Activated CD4-positive, alpha-beta T cell treated with anti-CD3 and anti-CD28 coated beads, Interleukin-2, amount 10 ng/mL, durations not matched to agents 24 days and 14 days (primary cell): ENCODE measurements at places on chromosomes 1 and 21.

DNA sequence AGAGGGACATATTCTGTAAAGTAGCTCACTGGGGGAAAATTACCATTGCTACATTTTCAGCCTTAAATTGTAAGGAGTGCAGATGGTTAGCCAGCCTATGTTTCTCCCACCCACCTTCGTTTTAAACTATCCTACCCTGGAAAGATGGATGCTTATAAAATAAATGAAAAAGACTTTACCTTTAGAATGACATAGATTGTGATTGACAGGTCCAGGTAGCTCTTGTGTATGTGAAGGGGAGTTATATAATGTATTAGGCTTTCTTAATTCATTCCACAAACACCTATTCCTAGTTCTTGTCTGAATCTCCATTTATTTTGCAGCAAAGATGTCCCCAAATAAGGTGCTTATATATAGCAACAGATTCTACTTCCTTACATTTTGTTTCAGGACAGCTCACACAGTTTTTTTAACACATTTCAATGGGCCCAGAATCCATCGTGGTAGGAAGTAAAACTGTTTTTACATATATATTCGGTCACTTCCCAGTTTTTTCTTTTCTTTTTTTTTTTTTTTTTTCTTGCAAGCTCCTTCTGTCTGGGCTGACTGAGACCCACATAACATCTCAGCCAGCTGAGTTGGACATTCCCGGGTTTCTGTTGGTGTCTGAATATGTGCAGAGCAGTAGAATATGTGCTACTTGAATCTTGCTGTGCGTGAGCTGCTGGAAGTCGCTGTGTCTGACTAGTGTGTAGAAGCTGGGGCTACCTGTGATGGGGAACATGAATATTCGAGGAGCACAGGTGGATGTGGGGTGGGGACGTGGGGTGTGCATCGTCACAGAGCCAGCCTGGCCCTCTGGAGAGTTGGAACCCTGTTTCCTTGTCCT is 27.8 kb downstream of the UCK2 start:
- DNase-seq: no peak

DNA sequence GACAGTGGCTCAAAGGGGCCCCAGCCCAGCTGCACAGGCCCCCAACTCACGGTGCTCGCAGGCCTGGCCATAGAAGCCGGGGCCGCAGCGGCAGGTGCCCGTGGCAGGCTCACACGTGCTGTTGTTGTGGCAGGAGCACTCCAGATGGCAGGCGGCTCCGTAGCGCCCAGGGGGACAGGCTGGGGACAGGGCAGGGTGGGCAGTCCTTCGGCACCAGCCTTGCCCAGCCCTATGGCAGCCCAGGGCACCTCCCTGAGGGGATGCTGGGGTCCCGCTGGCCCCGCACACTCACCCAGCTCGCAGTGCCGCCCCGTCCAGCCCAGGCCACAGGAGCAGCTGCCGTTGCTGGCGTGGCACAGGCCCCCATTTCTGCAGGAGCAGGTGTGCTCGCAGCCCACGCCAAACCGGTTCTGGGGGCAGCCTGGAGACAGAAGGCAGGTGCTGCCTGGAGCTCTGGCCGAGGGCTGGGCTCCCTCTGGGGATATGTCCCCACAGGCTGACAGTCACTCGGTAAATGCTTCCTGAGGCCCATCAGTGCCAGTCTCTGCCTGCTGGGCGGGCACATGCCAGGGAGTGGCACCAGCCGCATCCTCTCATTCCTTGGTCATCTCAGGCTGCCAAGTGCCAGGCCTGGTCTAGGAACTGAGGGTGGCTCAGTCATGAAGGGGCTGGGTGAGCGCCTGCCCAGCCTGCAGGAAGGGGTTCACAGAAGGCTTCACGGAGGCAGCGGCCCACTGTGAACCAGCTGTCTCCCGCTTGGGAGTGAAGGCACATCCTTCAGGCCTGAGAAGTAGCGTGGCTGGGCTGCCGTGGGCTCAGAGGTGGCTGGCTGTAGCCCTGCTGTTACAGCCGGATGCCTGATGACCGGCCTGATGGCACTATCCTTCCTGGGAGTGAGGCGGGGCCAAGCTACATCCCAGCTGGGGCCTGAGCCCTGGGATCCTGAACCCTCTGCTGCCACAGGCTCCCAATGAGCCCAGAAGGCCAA is 40.1 kb downstream of the ARHGEF16 start:
- no peak for DNase-seq

GRCh38 chr21:27043377-27043776 is 76.5 kb upstream of the ADAMTS5 start:
- no peak for DNase-seq

DNA sequence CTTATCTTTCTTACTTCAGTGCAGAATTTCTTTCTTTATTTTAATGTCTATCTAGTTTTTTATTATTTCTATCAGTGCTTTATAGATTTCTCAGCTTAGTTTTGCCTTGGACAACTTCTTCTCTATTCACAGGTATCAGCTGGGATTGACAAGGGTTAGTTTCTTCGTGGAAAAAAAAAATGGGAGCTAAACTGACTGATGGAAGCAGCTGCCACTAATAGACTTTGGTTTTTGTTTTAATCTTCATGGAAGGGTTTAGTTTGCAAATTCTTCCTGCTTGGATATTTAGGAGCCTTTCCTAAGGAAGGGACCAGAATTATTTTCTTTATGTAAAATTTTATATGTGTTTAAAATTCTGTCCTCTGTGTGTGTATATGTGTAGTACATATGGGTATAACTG is 306.1 kb upstream of the FMN2 start:
- DNase-seq: no peak

DNA sequence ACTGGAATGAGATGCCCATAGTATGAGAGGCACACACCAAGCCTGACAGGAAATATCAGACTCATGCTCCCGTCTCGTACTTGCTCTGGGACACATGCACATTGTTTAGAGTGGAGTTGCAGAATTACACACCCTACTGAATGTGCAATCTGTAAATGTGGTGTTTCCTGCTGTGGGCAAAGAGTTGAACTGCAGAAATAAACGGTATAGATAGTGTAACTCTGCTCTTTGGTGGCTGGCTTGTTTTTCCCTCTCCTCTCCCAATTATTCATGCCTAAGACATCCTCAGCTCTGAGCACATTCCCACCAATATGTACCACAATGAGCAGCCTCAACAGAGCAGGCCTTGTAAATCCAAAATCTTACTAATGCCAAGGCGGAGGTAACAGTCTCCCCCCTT is 90.1 kb upstream of the DIRAS3 start:
- no peak for DNase-seq

DNA sequence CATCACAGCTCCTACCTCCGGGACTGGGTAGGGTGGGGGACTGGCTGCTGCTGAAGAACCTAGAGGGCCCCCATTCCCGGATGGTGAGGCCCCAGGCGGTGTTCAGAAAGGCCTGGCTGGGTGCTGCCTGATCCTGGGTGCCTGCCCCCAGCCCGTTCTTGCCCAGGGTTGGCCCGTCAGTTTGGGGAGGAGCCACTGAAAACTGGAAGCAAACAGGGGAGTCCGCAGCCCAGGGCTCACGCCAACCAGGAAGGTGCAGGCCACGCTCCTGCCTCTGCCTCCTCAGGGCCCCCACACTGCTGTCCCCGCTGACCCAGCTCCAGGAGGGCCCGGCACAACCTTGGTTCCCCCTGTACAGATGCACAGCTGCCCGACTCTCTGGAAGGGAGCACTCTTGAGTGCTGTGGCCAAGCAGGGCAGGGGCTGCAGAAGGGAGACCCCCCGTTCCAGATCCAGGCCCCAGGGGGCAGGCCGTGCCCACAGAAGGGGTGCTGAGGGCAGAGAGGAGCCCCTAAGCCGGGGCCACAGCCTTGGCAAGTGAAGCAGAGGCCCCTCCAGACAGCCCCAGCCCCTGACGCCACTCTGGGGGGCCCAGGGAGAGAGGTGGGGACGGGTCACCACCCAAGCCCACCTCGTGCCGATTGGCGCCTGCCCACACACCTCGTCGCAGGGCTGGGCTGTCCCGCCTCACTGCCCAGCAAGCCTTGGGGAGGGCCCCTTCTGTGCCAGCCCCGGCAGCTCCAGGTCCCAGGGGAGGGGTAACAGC is 5.5 kb downstream of the C1QTNF12 start:
- DNase-seq: no peak

- DNase-seq: peak; percentile 45
These were observed 136.8 kb downstream of the NTPCR start for GRCh38 chr1:233086961-233087881.

GRCh38 chr1:21332554-21333311 is 42.5 kb upstream of the ECE1 start:
- no peak for DNase-seq

GRCh38 chr1:238581332-238581731 is 690.6 kb upstream of the ZP4 start:
- no peak for DNase-seq

DNA sequence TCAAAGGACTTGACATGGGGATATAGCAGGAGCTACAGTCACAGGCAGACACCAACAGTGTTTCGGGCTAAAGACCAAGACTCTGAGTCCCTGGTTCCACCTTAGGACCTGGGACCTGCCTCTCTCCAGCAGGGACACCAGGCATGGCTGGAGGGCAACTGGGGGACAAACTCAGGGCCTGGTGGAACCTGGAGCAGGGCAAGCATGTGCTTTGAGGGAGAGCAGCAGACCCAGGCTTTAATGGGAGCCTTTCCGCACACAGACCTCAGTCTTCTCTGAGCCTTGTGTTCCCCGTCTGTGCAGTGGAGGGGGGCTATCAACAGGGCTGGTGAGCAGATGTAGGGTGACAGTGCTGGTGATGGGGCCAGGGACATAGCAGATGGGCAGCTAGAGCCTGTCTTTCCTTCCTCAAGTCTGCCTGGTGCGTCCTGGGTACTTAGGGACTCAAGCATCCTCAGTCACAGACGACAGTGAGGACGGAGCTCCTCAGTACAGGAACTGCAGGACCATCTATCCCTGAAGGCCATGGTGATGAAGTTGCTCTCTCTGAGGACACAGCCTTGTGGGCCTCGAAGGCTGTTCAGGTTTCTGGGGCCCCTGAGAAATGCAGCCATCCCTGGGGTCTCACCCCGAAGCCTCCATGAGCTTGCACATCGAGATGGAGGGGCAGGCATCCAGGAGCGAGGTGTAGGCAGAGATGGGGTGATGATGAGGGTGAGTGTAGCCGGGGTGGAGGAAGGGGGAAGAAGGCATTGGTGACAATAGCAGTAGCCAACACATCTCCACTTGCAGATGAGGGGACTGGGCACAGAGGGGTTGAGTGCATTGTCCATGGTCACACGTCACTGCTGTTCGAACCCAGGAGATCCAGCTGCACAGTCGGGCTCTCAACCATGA is 593.4 kb downstream of the PTPRU start:
- DNase-seq: no peak

- DNase-seq: no peak
These were observed 146.7 kb upstream of the COL6A1 start for GRCh38 chr21:45834821-45835293.

DNA sequence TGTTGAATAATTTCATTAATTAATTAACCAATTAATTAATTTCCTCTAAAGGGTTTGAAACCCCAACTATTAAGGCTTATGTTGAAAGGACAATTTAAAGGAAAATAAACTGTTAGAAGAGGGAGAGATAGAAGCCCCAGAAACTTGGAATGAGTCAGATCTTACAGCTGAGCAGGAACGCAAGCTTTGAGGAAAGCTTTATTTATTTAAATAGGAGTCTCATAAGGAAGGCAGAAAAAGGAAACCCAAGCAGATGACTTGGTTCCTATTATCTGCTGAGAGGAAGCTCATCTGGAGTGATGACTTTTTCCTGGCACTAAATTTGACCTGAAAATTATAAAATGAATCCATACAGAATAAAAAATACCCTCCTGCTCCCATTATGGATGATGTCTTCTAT is 105.1 kb downstream of the ROR1 start:
- DNase-seq: no peak

DNA sequence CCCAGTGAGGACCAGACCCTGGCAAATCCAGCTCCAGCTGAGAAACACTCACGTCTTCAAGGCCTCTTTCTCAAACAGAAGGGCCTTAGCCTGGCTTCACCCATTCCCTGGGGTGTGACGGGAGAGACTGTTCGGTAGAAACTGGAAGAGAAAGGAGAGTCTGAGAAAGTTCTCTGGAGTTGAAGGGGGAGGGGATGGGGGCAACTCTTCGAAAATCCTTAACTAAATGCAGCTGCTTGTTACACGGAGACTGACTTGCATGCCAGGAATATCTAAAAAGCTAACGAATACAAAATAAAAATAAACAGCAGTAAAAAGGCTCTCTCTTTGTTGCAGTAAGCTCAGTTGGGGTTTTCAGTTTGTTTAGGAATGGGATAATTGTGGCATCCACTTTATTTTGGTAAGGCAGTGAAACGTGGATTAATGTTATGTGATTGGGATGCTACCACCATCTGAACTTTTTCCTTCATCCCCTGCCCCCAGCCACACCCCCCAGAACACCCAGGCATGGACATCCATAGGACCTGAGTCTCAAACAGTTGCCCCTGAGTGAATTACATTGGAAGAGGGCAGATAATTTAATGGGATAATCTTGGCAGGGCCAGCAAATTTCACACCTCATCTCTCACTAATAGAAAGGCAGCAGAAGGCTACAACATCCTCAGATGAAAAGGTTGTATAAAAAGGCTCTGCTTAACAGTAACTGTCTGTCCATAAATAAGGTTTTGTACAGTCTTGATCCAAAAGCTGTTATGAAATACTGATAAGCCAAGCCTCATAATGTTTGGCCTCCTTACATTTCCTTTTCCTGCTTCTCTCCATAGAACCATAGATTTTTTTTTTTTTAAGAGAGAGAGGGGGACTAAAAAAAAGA is 5.8 kb downstream of the ROR1 start:
- DNase-seq: no peak

DNA sequence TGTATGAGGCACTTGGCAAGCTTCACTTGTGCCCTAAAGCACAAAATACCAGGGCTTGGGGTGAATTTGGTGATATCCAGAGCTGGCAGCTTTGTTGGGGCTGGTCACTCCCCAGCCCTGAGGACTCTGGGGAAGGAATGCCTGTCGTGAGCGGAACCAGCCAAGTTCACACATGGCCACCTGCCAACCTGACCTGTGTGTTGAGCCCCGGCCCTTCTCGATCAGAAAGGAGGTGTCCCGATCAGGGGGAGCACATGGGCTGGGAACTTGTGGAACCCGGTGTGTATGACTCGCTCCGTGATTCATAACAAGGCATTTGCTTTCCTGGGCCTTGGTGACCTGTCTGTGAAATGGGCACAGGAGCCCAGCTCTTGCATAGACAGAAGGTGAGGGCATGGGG is 43.1 kb downstream of the AGPAT3 start:
- DNase-seq: no peak

GRCh38 chr1:40896482-40896881 is 34.3 kb upstream of the CITED4 start:
- DNase-seq: no peak

DNA sequence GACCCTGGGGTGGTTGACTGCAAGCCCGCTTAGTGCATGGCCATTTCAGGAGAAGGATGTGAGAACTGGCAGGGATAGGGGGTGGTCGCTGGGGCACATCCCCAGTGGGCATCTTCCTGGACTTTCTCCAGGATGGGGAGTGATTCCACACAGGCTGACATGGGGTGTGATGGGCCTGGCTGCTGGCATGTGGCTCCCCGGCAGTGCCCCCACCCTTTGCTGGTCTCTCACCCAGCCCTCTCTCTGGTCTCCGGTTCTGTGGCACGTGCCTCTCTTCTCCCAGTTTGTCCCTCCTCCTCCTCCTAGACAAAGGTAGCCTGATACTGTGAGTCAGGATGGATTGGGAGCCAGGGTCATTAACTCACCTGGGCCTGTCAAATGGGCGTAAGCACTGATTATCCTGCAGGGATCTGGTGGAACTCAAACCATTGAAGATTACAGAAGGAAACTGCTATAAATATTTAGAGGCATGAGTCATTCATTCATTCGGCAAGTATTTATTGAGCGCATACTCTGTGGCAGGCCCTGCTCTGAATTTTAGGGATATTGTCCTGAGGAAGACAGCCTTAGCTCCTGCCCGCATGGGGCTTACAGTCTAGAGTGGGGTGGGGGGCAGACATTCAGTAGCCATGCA is 23.6 kb upstream of the EPS8L3 start:
- DNase-seq: no peak

GRCh38 chr1:228081578-228082213 is 812 bp upstream of the ARF1 start:
- DNase-seq: no peak
